H1 (cell line): ENCODE measurements at places on chromosomes 13 and 19.

- DNase-seq = no peak
These were observed 13.7 kb upstream of the GPR183 start for GRCh38 chr13:99320693-99321481.

GRCh38 chr19:5339198-5339949 lies 1.2 kb downstream of the PTPRS start:
- no peak for DNase-seq

- DNase-seq = no peak
These were observed 151.0 kb upstream of the TMTC4 start for GRCh38 chr13:100825557-100825956.

DNA sequence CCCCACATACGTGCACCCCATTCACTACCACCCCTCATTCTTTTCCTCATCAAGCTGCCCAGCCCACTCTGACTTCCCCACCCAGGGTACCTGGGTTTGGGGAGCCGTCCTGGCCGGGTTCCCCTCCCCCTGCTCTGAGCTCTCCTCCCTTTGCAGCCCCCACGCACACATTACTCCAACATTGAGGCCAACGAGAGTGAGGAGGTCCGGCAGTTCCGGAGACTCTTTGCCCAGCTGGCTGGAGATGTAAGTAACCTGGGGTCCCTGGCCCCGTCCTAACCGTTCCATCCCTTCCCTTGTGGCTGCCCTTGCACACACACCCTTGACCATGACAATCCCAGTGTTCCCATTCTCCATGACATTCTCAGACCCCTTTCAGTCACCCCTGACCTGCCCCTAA lies 2.6 kb downstream of the CAPNS1 start:
- DNase-seq = no peak

GRCh38 chr19:6034512-6034911 lies 56.6 kb upstream of the RANBP3 start:
- no peak for DNase-seq

DNA sequence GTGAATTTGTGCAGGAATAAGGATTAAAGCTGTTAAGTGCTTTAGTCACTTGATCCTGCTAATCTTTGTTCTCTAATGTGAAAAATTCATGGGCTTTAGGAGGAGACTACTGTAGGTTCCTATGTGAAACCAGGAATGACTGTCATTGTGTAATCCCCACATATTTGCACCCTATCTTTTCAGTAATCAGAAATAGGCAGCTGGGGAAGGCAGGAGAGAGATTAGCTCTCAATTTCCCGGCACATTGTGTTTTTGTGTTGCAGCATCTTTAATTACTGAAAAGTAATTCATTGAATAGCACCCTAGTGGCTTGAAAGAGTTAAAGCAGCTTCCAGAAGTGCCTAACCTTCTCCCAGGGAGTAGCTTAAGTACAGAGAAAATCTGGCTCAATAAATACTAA lies 282.9 kb downstream of the OLFM4 start:
- no peak for DNase-seq

GRCh38 chr13:59566561-59566960 lies 597.2 kb downstream of the DIAPH3 start:
- DNase-seq = no peak

- DNase-seq = no peak
These were observed 33.4 kb downstream of the COG6 start for GRCh38 chr13:39688699-39689405.

DNA sequence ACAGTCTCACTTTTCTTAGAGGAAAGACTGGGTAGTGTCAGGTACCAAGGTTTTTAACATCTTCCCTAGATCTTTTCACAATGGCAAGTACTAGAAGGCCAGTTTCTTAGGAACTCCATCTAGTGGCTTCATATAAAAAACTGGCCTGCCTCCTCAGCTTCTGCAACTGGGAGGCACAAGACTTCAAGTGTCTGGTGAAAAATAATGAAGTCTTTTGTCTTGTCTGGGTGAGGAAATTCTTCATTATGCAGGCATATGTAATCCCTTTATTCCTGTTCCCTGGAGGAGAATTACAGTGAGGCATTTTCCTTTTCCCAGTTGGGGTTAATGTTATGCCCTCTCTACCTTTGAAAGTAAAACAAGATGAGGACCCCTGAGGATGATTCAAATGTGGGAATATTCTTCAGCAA lies 300.5 kb downstream of the NALCN start:
- DNase-seq = no peak
